ENCODE measurements at places on chromosomes 16 and 17. TPM values are rescaled to one million over a fixed set of nuclear protein-coding genes. Genes with fewer than 3 reads are reported as not detected.
A peak's percentile ranks its signal among the peaks of the same experiment; 100 is the strongest.

DNA sequence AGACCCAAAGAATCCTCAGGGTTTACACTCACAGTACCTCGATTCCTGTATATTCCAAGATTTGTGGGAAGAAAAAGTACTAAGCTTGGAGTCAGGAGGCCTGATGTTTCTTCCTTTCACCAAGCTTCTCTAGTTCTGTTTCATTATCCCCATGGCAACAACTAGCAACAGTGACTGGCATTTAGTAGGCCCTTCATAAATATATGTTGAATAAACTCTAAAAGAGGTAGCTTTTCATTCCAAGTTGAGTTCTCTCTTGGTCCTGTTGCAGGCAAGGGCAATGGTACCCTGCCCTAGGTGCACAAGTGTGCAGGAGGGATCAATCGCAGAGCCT lies 527 bp upstream of the UBE2Z start:
- DNase-seq, result no peak

- peak; percentile 20 for DNase-seq
Observed at GRCh38 chr17:9522074-9522473, 53.5 kb downstream of the STX8 start.

DNA sequence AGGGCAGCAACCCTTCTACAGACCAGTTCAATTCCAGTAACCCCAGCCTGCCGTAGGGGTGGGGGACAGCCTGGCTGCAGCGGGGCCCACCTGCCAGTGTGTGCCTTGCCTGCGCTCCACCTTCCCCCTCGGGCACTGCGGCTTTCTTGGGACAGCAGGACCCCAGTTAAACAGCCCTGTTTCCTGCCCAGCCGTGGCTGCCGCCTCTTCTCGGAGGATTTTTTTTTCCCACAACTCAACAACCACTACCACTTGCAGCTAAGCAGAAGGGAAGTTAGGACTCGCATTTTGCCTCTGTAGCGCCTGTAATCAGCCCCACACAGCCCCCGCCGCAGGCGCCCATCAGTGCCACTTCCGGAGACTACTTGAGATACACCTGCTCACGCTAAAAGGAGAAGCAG lies 76.1 kb downstream of the RAI1 start:
- DNase-seq, result no peak

GRCh38 chr17:74763565-74764387 lies 12.4 kb downstream of the NAT9 start:
- DNase-seq, result no peak

DNA sequence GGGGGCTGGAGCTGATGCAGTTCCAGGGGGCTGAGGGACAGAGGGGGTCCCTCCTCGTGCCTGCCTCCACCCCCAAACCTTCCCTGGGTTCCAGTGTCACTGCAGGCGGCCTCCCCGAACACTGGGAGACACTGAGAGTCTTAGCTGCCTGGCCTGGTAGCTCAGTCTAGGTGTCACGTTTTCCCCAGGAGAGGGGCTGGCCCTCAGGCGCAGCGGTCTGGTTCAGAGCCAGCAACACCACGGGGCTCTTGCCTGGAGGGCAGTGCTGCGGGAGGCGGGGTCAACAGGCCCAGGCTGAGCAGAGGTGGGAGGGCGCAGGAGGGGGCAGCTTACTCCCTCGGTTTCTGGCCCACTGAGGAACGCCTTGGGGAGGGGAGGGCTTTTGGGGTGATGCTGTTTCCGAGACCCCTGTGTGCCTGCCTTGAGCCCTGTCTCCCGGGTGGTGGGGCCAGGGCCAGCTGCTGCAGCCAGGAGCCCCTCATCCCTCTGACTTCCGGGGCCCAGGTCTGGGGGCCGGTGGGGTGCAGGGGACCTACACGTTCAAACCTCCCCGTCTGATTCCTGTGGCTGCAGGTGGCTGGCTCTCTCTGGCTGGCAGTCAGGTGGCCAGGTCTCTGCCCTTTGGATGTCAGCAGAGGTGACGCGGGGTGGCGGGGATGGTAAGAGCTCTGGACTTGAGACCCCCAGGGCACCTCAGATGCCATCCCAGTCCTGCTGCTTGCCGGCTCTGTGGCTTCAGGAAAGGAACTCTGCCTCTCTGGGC lies 89.3 kb upstream of the GSE1 start:
- DNase-seq, result no peak

GRCh38 chr16:46918905-46919792 lies 35.0 kb downstream of the GPT2 start:
- no peak for DNase-seq

DNA sequence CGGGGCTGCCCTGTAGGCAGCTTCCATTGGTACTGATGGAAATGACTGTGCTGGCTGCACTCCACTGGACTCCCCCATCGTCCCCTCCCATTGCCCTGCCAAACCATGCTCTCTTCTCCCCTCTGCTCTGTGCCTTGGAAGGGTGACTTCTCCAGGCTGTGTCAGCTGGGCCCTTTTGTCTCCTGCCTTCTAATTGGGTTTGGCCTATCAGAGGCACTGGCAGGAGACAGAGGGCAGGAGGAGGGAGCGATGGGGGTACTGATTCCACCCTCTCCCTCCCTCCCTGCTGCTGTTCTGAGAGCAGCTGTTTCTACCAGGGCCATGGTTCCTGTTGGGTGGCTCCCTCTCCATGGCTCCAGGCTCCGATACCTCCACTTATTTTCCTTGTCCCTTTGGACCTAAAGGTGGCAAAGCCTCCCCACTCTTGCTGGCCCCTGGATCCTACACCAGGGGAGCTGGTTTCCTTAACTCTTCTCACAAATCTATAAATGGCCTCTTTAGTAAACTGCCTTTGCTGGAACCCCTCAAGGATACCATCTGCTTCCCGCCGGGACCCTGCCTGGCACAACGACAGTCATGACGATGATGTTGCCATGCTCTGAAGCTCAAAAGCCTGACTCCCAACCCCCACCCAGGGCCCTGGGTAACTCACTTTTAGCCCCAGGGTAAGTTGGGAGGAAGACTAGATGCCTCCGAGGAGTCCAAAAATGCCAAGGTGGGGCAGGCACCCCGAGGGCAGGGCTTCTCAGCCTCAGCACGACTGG lies 123.8 kb upstream of the RPL38 start:
- no peak for DNase-seq

DNA sequence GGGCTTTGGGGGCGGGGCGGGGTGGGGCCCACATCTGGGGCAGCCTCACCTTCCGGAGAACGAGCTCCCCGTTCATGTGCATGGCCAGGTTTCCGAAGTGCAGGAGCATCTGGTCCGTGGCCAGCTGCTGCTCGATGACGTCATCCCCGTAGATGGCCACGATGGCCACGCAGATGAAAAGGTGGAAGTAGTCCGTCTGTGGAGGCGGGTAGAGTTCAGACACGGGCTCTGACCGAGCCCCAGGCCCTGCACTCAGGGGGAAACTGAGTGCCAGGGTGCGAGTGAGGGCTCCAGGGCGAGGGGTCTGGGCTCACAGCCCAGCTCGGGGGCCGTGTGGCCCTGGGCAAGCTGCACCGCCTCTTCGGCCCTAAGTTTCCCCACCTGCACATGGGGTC lies 93.7 kb downstream of the TBC1D16 start:
- DNase-seq, result no peak

DNA sequence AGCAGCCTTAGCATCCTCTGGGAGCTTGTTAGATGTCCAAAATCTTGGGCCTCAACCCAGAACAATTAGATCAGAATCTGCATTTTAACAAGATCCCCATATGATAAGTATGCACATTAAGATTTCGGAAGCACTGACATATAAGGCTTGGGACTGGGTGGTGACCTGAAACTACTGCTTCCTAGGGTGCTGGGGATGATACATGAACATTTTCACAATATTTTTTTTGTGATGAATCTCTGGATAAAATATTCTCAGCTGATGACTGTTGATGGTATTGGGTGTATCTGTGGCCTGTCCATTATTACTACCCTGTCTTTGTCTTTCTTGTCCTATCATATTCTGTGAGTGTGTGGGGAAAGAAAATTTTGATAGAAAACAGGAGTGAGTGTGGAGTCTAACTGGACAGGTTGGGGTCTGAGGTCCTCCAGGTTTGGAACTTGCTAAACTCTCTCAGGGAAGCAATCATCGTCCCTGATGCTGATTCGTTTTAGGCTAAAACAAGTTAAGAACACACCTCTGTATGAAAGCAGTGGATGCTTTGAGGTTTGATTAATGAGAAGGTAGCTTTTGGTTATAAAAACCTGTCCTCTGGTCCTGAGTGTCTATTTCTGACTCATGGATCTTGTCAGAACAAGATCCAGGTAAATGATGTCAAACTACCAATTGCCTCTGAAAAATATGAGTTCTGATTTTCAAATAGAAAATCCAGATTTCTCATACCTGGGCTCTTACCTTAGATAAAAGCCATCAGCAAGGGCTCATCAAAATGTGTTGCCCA lies 23.2 kb downstream of the KRT23 start:
- no peak for DNase-seq

DNA sequence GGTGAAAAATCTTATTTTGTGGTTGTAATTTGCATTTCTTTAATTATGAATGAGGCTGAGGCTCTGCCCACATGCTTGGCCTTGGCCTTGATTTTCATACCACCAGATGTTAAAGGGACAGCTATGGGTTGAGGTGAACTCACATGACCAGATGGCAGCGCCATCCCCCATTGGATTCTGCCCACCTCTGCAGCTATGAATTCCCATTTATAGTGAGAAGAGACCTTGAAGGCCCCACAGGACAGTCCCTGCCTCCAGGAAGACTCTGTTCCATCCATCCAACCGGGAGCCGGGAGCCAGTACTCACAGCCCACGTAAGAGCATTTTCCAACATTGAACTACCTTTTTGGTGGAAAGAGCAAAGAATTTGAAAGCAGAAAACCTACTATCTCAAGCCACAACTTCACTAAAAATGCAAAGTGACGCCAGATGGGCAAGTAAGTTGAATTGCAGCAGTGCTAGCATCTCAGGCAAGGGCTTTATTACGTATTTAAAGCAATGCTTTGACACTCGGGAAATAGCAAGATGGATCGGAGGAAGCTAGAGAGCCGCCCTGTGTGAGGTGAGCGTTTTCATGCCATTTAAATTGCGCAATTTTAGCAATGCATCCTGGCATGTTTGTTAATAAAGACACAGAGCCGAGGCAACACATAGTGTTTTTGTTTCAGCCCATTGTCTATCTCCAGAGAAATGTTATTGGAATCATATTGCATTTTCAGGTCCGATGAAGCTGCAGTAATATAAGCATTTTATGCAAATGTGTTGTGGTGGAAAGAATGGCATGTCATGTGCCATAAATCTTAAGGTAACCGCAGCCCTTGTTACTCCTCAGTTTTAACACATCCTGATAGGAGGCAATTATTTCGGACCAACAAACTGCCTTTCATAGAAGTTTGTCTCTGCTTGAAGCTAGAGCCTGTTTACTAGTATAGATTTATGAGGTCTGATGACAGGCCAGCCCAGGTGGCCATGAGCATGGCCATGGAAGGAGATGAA lies 273.4 kb upstream of the TNRC6C start:
- DNase-seq, result no peak

GRCh38 chr17:46181940-46182339 lies 11.3 kb downstream of the KANSL1 start:
- DNase-seq, result no peak

DNA sequence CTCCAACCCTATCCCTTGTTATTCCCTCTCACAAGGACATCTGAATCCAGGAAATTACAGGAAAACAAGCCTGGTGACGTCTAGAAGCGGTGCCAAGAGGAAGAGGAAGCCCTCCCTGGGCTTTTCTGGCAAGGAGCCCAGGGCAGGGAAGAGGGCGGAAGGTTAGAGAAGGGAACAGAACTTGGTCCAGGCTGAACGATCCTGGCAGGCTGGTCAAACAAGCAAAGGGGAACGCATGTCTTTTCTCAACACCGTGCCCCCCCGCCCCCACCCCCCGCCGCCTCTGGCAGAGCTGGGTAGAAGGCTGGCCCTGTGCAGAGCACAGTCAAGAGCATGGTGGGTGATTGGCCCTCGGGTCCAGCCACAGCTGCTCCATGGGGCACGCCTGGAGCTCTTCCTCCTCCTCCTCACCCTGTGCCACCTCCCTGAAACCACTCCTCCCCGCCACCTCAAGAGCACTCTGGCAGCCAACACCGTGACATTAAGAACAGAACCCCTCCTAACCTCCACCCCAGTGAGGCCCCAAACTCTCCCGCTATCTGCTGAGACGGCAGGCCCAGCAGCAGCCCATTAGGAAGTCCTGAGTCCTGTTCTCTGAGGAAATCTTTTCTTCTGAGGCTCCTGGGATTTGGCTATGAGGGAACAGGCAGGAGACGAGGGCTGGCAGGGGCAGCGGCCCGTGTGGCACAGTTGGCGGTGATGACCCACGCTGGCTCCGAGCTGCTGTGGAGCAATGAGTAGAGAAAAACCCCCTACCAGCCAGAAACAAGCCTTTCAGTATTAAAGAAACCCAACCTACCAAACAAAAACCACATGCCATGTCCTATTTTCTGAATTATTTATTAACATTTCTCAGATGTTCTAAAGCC lies 7.3 kb downstream of the C16orf86 start:
- peak; percentile 63 for DNase-seq

DNA sequence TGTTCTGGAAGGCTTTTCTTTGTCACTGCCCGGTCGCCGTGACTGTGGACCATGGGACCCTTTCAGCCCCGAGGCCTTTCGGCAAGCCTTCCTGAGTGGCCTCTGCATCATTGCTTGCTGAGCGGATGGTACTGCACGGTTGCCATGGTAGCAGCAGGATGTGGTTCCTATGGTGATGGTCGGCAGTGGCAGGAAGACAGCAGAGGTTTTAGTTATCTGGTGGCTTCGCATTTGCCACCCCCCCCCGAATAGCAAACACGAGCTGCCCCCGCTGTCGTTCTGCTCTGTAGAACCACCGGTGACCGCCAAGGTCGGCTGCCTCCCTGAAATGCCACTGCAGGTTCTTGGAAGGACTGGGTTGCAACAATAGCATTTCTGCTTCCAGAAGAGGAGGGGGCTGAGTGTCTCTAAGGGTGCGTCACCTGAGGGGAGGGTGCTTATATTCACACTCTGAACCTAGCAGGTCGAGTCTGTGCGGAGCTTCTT lies 76.6 kb downstream of the CMIP start:
- DNase-seq, result no peak

GRCh38 chr17:794876-795275 lies 12.7 kb downstream of the MRM3 start:
- peak; percentile 97 for DNase-seq

DNA sequence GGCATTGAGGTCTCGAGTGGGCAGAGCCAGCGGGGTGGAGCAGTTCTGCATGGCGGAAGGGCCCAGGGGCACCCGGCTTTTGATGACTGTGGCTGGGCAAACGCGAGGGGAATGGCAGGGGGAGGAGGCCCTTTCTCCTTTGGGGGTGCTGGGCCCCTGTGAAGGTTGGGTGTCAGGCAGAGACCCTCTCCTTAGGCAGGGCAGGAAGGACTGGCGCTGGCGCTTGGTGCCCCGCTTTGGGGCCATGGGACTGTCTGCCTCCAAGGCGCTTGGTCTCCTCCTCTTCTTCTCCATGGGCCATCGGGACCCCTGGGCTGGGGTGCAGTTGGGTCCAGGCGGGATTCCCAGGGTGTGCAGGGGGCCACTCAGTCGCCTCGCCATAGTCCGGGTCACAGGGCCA lies 12.8 kb upstream of the GFAP start:
- no peak for DNase-seq

ST6GALNAC1 gene
- total RNA-seq, result 2.4 TPM

ASPA gene
- total RNA-seq, result 1.7 TPM

FOXJ1 gene
- total RNA-seq, result 1.2 TPM

GUCY2D gene
- total RNA-seq, result 0.13 TPM

MYCBPAP gene
- total RNA-seq, result 0.47 TPM

TP53TG3 gene
- not detected for total RNA-seq

SLC5A2 gene
- total RNA-seq, result 0.17 TPM
